Effector CD8-positive, alpha-beta T cell (primary cell): ENCODE measurements at places on chromosomes 3 and 15.

- DNase-seq, result no peak
These were observed 6.8 kb downstream of the EDEM1 start for GRCh38 chr3:5194341-5194740.

DNA sequence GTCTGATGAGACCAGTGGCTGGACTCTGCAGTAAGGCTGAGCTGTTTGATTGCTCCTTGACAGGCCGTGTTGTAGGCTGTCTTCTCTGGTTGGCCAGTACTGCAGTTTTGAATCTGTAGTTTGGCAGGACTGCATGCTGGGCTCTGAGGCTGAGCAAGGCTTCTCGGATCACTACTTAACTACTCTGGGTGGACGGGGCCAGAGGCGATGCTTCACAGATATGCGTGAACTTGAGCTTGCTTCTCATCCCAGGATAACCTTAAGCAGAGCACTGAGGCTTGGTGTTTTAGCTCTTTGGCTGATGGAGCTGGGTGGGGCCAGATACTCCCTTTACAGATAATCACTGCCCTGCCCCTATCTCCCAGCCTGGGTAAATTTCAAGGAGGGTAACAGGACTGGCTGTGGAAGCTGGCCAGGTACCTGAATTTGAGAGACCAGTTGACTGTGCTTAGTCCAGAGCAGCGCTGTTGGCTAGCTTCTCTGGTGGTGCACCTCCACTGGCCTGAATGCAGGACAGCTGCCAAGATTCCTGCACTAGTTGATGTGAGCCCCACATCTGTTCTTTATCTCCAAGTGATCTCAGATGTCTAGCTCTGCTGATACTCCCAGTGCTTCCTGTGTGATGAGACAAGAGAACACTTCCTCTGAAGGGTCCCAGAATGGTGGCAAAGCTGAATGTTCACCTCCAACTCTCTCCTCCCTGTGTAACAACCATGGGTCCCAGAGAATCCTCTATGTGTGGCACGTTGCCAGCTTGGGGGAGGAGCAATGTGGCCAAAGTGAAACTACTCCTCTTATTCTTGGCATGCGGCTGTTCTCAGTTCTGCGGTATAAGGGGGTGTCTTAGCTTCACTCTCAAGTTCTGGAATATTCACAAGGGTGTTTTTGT, 37.9 kb downstream of the RPL39L start:
- peak; percentile 25 for DNase-seq

DNA sequence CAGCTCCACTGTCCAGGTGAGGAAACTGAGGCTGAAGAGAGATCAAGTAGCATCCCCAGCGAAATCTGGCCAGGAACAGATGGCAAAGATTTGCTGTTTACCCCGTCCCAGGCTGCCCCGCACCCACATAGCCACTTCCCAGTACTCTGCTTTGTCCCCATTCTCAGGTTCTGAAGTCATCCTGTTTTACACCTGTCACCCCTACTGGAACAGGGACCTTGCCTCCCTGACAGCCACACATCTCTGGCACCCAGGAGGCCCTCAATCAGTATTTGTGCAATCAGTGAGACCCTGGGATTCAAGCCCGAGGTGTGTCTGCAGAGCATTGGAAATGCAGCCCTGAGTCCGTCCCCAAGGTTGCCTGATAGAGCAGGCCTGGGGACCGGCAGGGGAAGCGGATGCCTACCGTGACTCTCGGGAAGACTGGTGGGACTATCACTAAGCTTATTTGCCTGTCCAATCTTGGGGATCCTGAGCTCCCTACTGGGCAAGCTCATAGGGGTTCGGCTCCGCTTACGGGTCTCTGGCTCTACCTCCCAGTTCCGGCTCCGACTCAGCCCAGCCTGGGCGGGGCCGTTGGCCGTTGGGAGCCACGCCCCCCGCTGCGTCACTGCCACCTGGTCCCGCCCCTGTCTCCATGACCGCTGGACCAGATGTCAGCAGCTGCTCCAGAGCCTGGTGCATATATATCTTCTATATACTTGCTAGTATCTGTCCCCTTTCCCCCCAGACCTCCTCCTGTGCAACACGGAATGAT, 17.5 kb upstream of the FANCD2 start:
- peak; percentile 73 for DNase-seq

DNA sequence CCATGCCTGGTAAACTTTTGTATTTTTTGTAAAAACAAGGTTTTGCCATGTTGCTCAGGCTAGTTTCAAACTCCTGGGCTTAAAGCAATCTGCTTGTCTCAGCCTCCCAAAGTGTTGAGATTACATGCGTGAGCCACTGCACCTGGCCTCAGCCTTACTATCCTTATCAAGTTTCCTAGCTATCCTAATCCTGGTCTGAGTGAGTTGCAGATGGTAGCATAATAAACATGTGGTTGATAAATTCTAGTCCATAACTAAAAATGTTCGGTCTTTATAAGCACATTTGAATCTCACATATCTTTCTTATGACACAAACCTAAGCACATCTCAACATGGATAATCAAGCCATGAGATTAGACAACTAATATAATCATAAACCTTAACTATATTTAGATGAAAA, 18.5 kb downstream of the NPHP3 start:
- no peak for DNase-seq

DNA sequence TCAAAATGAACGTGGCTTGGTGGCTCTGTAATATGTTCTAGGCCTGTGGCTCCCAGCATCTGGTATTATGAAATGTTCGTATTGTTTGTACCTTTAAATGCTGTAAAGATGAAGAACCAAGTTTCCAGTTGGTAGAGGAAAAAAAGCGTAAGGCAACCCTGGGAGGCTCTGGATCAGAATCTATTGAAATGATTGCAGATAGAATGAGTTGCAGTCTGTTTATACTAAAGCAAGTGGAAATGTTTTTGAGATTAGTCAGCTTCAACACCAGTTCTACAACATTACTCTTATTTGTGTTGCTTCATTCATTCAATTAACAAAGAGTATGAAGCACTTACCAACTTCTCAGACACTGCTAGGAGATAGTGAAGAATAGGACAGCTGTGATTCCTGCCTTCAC, 5.3 kb downstream of the ARL6IP5 start:
- no peak for DNase-seq
